ENCODE measurements at places on chromosomes 4 and X. TPM values are rescaled to one million over a fixed set of nuclear protein-coding genes. Genes with fewer than 3 reads are reported as not detected.
A peak's percentile ranks its signal among the peaks of the same experiment; 100 is the strongest.

ETDA gene
- not detected for total RNA-seq

F8A3 gene
- total RNA-seq = 2.2 TPM

LRPAP1 gene
- total RNA-seq = 191 TPM

ENPEP gene
- 8.7 TPM for total RNA-seq

MAP3K15 gene
- 0.33 TPM for total RNA-seq

GRCh38 chrX:133477986-133478385 is 62.7 kb upstream of the GPC4 start:
- H3K4me1 ChIP-seq = no peaks in the 10 kb centered on the region
- no peaks in the 10 kb centered on the region for H3K36me3 ChIP-seq
- H3K27me3 ChIP-seq = no peaks in the 10 kb centered on the region
- H3K27ac ChIP-seq = no peak overlapping the region

- DNase-seq = no peak
- H3K4me1 ChIP-seq = no peaks in the 10 kb centered on the region
- H3K27ac ChIP-seq = no peak overlapping the region
- no peaks in the 10 kb centered on the region for H3K36me3 ChIP-seq
- H3K4me3 ChIP-seq = no peak overlapping the region
Measured at GRCh38 chr4:183918696-183919095, 13.6 kb downstream of the STOX2 start.

DNA sequence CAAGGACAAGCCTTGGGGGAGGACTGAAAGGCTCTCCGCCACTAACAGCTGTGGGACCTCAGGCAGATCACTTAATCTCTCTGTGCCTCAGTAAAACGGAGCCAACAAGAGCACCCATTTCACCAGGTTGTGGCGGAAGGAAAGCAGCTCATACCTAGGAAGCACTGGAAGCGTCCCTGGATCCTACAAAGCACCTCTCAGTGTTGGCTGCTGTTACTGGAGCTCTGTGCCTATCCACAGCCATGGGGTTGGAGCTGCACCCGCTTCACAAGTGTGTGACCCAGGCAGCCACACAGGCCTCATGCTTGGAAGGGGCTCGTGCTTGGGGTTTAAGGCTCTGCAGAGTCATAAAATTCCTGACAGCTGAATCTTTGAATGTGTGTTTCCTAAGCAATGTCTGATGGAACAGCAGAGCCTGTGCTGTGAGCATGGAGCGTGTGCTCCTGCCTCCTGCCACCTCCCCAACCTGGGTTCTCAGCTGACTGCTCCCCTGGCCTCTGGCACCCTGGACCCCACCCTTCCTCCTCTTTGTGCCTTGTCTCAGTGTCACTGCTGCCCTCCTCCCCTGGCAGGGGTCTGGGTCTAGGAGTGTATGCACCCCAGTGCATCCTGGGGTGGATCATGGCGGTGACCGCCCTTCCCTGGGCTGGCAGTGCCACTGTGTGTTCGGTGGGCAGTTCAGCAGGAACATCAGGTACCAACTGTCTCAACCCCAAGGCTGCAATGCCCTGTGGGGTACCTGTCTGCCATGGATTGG is 14.4 kb upstream of the MAN2B2 start:
- no peak overlapping the region for H3K27ac ChIP-seq
- H3K4me3 ChIP-seq = no peak overlapping the region
- no peak for DNase-seq

DNA sequence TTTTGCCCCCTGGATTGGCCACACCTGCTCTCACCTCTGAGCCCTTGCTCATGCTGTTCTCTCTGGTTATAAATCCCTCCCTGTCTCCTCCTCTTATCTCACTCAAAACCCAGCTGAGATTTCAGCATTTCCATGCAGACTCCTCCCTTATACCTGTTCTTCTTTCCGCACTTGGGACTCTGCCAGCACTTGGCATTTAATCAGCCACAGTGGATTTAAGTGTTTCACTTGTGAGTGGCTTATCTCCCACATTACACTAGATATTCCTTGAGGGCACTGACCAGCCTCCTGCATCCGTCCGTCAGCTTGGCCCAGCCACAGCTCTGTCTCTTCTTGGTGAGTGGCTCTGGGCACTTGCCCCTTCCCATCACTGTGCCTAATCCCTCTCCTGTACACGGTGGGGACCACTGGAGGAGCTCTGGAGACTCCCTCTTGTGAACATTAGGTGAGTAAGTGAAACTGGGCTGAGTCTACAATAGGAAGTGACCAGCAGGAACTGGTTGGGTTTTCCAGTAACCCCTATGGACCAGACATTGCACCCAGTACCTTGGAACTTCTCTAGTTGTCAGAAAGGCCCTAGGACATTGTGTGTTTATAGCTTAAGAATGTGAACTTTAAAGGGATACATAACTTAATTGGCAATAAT is 19.9 kb downstream of the FGFBP1 start:
- H3K27me3 ChIP-seq = peaks cover 3% of the 10 kb centered on the region
- no peaks in the 10 kb centered on the region for H3K4me1 ChIP-seq
- no peak overlapping the region for H3K4me3 ChIP-seq
- DNase-seq = peak; percentile 26

DNA sequence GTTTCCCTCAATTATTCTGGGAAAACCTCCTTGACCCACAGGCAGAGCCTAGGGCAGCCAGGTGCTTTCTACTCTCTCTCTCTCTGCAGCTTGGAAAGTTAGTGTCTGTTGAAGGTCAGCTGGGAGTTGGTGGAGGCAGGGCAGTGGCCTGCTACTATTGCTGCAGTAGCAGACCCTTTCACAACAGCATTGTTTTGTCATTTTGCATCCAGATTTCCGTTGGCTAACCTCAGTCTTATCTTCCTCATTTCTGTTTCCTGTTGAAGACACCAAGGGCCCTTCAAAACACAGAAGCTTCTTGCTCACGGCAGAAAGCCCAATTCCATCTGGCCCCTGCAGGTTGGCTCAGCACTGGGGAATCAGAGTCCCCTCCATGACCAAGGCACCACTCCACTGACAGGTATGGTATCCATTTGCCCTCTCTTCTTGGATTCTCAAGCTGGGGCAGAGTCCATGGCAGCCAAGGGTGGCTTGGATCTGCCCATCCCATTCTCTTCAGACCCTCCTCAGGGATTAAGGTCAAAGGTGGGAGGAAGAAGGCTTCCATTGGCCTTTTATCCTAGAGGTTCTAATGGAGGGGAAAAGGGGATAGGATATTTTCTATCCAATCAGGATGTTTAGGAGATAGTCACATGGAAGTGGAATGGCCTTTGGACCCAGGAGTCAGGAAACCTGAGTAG is 24.6 kb downstream of the VSIG4 start:
- no peaks in the 10 kb centered on the region for H3K27me3 ChIP-seq
- H3K4me3 ChIP-seq = no peak overlapping the region
- no peak for DNase-seq
- no peak overlapping the region for H3K27ac ChIP-seq

DNA sequence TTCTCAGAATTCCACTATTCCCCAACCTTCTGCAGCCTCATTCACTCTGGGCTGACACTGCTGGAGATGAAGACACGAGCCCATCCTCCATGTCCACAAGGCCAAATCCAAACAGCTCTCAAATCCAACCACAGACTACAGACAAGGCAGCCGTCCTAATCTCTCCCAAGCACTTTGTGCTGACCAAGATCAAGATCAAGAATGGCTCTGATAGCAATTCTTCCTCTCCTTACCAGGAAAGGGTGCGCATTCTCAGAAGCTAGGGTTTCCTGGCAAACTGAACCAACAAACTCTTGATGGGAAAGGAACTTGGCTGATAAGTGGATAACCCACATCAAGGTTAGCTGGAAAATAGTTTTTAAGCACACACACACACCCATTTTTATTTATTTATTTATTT is 26.5 kb downstream of the RELL1 start:
- no peak overlapping the region for H3K4me3 ChIP-seq
- H3K36me3 ChIP-seq = no peaks in the 10 kb centered on the region
- no peak overlapping the region for H3K27ac ChIP-seq
- no peaks in the 10 kb centered on the region for H3K27me3 ChIP-seq
- no peak for DNase-seq

DNA sequence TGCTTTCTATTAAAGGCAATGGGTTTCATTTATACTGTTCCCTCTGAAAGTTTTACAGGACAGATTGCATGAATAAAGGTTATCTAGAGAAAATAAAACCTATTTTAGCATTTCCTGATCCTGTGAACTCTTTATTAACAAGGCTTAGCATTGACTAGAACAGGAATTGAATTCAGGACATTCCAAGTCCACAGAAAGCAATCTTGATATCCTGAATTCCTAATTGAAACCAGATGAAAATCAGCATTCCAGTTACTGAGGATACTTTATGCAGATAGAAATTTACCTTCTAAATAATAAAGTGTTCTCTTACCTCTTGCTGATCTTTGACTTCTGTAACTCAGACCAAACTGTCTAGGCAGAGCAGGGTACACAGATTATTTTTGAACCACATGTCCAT is 151.4 kb downstream of the ZNF518B start:
- no peak for DNase-seq
- no peak overlapping the region for H3K27ac ChIP-seq
- no peak overlapping the region for H3K4me3 ChIP-seq
- no peaks in the 10 kb centered on the region for H3K4me1 ChIP-seq
- H3K27me3 ChIP-seq = no peaks in the 10 kb centered on the region

DNA sequence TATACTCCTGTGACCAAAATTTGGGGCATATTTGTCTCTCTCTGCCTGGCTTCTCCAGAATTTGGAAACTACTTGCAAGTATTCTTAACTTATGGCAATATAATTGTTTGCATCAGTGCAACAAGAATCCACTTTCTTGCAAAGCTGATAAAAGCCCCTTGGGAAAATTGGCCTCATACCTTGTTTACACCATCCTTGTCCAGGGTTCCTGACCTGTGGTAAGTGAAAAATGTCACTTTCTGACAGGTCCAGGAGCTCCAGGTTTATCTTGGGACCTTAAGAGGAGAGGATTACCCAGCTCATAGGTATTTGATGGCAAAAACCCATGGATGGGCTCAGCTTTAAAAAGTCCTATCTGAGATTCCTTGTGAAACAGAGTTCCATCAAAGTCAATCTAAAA is 29.3 kb upstream of the CXCL13 start:
- DNase-seq = no peak
- H3K27me3 ChIP-seq = no peaks in the 10 kb centered on the region
- H3K4me1 ChIP-seq = no peaks in the 10 kb centered on the region
- H3K27ac ChIP-seq = no peak overlapping the region

DNA sequence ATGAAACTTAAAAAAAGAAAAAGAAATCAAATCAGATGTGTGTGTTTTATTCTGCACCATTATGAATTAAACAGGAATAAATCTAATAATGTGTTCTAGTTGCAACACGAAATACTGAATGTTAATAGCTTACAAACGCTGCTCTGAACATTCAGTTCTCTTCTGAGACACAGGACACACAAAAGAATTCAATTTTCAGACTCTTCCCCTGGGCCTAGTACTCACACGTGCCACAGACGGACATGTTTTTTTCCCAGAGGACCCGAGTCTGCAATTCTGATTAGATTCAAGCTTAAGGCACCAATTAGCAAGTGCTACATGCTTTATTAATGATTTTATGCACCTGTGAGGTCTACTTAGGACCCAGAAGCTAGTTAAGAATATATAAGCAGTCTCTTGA is 20.5 kb downstream of the C4orf54 start:
- no peak overlapping the region for H3K27ac ChIP-seq
- H3K36me3 ChIP-seq = no peaks in the 10 kb centered on the region
- H3K4me3 ChIP-seq = no peak overlapping the region
- H3K27me3 ChIP-seq = no peaks in the 10 kb centered on the region
- H3K4me1 ChIP-seq = no peaks in the 10 kb centered on the region

- H3K27me3 ChIP-seq = no peaks in the 10 kb centered on the region
- no peaks in the 10 kb centered on the region for H3K4me1 ChIP-seq
- DNase-seq = peak; percentile 35
- H3K4me3 ChIP-seq = no peak overlapping the region
- H3K27ac ChIP-seq = no peak overlapping the region
Measured at GRCh38 chr4:114272226-114272625, 292.8 kb upstream of the ARSJ start.

DNA sequence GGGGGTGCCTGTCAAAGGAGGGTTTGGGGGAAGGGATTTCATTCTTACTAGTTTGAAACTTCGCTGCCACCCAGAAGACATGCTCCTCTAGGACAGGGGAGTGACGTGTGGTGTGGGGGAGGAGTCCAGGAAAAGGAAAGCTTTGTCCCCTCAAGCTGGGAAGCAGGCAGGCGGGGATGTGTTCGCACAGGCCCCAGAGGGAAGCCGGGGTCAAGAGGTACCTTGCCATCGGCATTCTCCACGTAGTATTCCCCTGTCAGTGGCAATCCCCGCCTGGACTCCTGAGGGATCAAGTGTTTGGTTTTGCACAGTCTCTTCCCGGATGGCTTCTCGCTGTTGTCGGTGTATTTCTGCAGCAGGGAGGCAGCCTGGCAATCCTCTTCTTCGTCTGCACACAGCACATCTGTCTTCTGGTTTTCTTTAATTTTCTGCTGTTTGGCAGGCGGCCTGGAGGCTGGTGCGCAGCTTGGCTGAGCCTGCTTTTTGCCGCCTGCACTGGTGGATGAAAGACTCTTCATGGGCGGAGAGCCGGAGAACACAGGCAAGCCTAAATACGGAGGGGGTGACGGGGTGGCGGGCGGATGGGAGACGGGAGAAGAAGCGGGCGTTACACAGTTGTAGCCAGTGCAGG is 35.1 kb downstream of the BCOR start:
- no peaks in the 10 kb centered on the region for H3K36me3 ChIP-seq
- peak overlapping the region; percentile 60 for H3K27ac ChIP-seq
- peaks cover 9% of the 10 kb centered on the region for H3K4me1 ChIP-seq
- H3K27me3 ChIP-seq = no peaks in the 10 kb centered on the region

GRCh38 chrX:68929332-68930150 is 100.7 kb downstream of the EFNB1 start:
- no peaks in the 10 kb centered on the region for H3K27me3 ChIP-seq
- DNase-seq = no peak
- peaks cover 4% of the 10 kb centered on the region for H3K4me1 ChIP-seq
- no peak overlapping the region for H3K4me3 ChIP-seq
- no peak overlapping the region for H3K27ac ChIP-seq
- H3K36me3 ChIP-seq = no peaks in the 10 kb centered on the region

DNA sequence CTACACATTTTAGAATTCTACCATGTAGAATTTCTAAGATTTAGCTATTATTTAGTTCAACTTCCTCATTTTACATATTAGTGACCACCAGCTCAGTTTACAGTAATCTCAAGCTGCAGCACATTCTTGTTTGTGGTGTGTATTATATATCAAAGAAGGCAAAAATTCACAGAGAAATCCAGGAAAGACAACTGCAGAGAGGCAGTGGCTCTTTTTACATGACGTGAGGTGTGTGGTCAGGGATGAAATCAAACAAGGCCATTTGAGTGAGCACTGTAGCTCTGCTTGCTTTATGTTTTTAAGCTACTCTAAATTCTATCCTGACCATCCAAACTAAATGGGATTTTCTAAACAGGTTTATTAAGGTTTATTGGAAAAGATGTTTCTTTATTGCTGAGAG is 71.1 kb downstream of the COL25A1 start:
- no peak for DNase-seq
- no peaks in the 10 kb centered on the region for H3K4me1 ChIP-seq
- H3K27ac ChIP-seq = no peak overlapping the region
- no peaks in the 10 kb centered on the region for H3K27me3 ChIP-seq
- no peak overlapping the region for H3K4me3 ChIP-seq
- H3K36me3 ChIP-seq = peaks cover 3% of the 10 kb centered on the region

Data from hepatocyte (in vitro differentiated cells).